ENCODE measurements at places on chromosomes 12 and 14. TPM values are rescaled to one million over a fixed set of nuclear protein-coding genes. Genes with fewer than 3 reads are reported as not detected.
A peak's percentile ranks its signal among the peaks of the same experiment; 100 is the strongest.

DNA sequence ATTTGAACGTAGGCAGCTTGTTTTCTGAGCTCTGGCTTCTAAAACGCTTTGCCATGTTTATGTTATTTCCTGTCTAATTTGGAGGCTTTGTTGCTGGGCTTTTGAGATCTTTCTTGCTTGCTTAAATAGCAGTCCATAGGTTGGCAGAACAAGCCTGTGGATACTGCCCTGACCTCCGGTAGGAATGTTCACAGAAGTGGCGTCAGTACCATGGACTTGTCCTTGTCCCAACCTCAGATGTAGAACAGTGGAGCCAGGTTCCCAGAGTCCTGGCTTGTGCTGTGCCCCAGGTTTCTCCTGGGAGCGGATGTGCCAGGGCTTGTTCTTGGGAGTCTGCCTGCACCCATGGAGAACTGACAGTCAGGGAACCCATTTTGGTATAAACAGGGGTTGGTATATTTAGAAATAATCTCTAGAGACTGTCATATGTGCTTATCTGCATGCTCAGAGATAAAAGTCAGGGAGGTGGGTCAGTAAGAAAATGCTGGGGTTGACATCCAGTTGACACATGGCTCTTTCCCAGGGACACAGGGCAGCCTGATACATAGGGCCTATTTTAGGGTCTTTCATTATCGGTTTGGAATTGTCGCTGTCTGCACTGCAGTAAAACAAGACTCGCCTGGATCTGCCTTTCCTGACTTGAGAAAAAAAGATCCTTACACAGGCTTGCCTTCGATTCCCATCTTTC is 22.9 kb downstream of the CACNA1C start:
- DNase-seq: no peak

DNA sequence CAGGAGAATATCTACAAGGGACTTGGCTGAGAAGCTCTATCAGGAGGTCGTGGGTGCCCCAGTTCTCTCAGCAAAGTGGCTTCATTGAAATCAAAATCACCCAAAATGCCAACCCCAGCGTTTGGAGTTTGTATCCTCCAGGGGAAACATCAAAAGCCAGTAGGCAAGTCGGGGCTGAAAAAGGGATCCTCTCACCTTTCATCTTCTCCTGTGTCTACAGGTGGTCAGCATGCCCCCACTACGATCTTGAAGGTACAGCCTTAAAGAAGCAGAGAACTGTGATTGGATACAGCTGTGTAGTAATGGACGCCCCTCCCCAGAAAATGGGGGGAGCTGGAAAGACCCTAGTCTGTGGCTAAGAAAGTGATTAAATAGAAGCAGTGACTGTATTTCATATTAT is 22.2 kb downstream of the HRK start:
- DNase-seq: no peak

DNA sequence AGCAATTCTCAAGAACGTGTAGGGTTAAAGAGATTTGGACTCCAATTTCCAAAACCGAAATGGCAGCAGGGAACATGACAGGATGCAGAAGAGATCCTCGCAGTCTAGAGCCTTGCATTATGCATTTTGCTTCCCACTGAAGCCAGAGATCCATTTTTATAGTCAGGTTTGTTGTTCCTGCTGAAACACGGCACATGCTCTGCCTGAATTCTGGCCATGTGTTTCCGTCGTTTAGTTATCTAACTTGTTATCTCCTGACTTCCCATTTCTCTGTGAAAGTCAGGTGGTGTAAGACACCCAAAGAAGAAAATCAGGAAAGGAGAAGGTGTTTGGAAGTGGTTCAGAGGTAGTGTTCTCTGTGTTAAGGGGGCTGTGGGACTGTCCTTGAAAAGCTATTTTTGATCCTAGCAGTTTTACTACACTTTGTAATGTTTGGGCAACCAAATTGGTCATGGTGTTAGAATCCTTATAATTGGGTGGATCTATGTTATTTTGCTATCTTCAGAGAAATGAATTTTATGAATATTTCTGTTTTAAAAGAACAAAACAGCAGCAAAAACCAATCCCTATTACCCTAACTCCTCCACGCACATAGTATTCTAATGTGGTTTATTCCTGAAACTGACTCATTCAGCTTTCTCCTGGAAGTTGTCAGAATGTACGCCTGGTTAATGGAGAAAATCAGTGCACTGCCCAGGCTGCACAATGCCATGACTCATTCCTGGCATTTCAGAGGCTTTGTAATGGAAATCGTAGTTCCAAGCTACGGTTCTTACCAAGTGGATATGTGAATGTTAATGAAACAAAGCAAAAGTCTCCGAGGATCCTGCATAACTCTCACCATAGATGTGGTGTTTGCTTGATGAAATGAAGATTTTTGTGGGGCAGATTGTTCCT is 110.1 kb downstream of the SAMD4A start:
- DNase-seq: no peak

GRCh38 chr12:124749725-124750124 is 113.9 kb downstream of the SCARB1 start:
- DNase-seq: no peak

GRCh38 chr12:55681142-55682077 is 26.3 kb downstream of the ITGA7 start:
- peak; percentile 96 for DNase-seq

GRCh38 chr14:21987937-21988336 is 314.3 kb upstream of the OR4E1 start:
- DNase-seq: no peak

GRCh38 chr12:131511391-131511802 is 199.5 kb upstream of the SFSWAP start:
- no peak for DNase-seq

- DNase-seq: peak; percentile 97
These were observed at the start of gene ACTR6 for GRCh38 chr12:100200463-100201181. Gene ACTR6 (plus strand): TSS chr12:100200815. CDS start chr12:100200852, 37 bp downstream.

The SIX1 gene
- polyA plus RNA-seq: 0.12 TPM

The GPD1 gene
- polyA plus RNA-seq: 174 TPM

The JKAMP gene
- 65.1 TPM for polyA plus RNA-seq
